Kidney tubule cell (primary cell): ENCODE measurements at places on chromosomes 7 and 10.
A peak's percentile ranks its signal among the peaks of the same experiment; 100 is the strongest.

- no peak for DNase-seq
These were observed 10.7 kb upstream of the PPP3CB start for GRCh38 chr10:73506491-73506890.

- no peak for DNase-seq
These were observed 20.4 kb downstream of the GNG11 start for GRCh38 chr7:93941945-93942344.

DNA sequence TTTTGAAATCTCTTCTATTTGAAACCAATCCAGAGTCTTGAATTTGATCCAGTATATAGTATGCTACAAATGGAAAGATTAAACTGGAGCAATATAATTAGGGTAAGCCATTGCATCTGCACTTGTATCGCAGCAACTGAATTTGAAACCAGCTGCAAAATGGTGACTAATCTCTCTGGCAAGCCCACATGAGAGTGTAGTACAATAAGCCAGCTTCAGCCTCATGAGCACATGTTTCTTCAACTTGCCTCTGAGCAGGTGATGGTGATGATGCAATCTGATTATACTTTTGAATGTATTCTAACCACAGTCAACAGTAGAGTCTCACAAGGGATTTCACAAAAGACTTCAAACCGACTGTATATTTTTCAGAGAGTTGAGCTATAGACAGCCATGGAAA, 829 bp upstream of the RPA3 start:
- DNase-seq: peak; percentile 80

DNA sequence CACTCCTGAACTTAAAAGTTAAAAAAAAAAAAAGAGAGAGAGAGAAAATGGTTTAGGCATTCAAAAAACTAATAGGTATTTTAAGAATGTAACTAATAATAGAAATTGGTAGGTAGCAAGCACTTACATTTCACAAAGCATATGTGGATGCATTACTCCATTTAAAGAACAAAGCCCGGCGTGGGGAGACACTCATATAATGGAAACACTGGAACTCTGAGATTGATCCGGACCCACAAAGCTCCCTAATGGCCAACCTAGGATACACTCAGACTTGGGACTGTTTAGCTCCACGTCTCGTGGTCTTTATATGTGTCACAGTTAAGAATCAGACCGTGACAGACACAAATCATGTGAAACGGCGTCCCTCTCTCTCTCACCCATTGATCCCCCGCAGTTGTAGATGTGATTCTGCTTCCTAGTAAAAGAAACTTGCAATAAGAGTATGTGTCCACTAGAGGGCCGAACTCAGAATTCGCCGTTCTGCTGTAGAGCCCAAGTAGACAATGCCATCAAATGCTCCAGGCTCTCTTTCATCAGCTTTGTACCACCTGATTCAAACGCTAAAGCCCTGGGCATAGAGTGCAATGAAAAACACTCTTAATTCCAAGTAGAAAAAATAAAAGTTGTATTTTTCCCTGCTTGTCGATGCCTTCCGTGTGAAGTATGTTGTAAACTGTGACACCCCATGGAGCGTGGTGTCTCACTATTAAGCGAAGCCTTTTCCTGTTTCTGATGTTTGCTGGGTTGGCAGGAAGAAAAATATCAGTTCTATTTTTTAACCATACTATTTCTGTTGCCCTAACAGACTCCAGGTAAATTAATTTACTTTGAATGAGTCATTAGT, 429.0 kb upstream of the MTPN start:
- peak; percentile 67 for DNase-seq

DNA sequence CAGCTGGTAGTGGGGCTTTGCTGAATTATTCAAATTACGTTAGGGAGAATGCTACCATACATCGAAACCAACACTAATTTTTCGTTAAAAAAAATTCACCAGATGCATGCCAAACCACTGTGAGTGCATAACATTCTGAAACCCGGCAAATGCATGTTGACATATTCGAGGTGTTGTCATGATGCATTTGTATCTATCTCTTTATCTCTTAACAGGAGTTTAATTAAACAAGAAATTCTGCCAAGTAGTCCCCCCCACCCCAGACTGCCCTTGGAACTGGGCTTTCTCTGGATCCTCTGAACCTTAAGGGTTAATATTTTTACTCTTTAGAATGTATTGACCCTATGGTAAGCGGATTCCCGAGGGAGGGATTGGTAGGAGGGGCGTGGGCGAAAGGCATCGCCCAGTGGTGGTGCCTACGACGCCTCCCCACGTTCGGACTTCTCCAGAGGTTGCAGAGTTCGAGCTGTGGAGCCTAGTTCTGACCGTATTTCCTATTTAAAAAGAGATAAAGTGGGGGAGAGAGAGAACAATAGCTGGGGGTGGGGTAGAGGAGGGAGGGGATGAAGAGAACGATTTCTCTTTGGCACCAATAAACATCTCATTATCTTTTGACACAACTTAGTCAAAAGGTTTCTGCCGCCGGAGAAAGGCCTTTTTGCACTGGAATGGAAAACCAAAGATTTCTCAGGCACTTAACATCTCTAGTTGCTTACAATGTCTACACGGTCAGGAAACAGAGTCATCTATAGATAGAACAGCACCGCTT, 7.2 kb downstream of the DLX6 start:
- DNase-seq: no peak

GRCh38 chr7:138257459-138258196, 181.4 kb downstream of the AKR1D1 start:
- no peak for DNase-seq

- no peak for DNase-seq
These were observed 154.0 kb downstream of the SGMS1 start for GRCh38 chr10:50469778-50470193.

DNA sequence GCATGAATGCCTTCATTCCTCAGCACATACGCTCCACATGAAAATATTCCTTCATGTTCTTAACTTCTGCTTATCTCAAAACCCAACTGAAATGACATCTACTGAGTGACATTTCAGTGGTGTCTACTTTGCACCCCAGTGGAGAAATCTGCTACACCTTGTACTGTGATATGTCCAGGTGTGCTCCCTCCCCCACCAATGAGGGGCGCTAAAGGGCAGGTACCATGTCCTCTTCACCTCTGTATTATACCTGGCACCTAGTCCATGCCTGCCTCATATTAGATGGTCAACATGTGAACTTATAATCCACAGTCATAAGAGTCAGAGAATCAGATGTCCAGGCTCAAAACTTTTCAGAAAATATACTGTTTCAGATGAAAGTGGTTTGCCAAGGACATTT, 2.1 kb downstream of the PAXIP1 start:
- DNase-seq: peak; percentile 27

DNA sequence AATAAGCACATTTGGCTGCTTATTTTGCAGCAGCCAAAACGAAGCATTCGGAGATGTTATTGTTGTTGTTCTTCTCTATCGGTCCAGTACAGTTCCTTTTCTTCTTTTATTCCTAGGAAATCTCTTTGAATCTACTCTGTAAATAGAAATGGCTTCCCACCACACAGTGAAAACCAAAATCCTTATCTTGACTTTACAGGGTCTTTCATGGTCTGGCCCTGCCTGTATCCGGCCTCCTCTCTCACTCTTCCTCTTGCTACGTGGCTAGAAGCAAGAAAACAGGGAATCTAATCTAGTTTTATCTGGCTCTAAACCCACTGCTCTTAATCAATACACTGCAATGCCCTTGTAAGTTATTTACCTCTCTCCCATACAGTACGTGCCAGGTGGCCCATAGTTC, 926.0 kb upstream of the C7orf33 start:
- DNase-seq: no peak

- DNase-seq: no peak
These were observed 28.8 kb upstream of the NMT2 start for GRCh38 chr10:15197276-15197675.

GRCh38 chr7:7966141-7966734, 2.4 kb upstream of the GLCCI1 start:
- DNase-seq: no peak

DNA sequence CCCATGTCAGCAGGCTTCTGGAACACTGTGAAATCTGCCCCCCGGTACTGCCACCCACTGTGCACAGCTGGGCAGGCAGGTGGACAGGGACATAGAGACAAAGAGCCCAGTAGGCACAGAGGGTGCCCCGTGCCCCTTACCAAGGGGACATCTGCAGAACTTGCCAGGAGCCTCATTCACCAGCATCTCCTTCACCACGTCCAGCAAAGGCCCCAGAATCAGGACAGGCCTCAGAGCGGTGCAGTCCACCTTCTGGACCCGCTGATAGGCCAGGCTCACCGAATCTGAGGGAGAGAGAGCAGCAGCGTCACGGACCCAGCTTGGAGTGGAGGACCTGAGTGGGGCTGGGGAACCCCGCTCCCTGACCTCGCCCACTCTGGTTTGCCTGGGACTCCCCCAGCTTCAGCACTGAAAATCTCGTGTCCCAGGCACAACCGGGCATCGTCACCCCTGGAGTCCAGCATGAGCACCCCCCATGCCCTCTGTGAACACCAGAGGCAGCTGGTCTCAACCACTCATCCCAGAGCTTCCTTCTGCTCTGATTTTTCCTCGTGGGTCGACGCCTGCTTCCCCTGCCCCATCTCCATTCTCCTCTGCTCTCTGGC, 130.1 kb downstream of the DLG5 start:
- DNase-seq: no peak

DNA sequence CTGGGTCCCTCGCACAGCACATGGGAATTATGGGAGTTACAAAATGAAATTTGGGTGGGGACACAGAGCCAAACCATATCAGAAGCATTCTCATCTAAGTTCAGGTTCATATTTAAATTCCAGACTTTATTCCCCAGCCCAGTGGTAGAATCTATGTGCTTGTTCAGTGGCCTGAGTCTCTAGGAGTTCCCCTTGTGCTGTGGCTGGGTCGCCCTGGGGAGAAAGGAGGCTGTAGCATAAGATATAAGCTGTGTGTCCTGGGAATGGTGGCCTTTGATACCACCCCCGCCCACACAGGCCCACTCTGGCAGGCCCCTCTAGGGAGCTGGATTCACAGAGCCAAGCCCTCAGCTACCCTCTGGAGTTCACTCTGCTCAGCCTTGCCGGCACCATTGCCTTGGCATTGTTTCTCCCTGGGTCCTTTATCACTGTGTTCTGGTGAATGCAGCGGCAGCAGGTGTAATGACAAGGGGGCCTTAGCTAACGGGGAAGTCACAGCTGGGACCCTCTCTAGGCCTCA, 64.2 kb downstream of the MINDY4 start:
- DNase-seq: no peak
